ENCODE measurements at places on chromosomes 11 and 22. TPM values are rescaled to one million over a fixed set of nuclear protein-coding genes. Genes with fewer than 3 reads are reported as not detected.

DNA sequence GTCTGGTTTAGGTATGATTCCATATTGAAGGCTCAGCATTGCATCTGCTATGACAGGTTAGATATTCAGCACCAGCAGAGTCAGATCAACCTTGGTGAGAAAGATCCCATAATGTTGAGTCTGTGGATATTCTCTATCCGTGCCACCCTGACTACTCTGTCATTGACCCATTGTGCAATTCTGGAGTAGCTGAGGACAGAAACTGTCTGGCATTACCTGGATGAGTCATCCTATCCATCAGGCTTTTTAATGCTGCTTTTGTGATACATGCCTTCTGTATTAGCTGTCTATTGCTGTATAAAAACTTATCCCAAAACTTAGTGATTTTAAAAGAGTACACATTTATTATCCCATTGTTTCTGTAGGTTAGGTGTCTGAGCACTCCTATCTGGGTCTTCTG lies 189.1 kb upstream of the FAT3 start:
- no peak for DNase-seq
- no peaks in the 10 kb centered on the region for H3K36me3 ChIP-seq
- no peaks in the 10 kb centered on the region for H3K4me1 ChIP-seq
- H3K27ac ChIP-seq: no peak overlapping the region
- no peak overlapping the region for H3K4me3 ChIP-seq

- H3K27ac ChIP-seq: no peak overlapping the region
- H3K4me3 ChIP-seq: no peak overlapping the region
- peaks cover 16% of the 10 kb centered on the region for H3K4me1 ChIP-seq
- DNase-seq: no peak
- H3K27me3 ChIP-seq: no peaks in the 10 kb centered on the region
- no peaks in the 10 kb centered on the region for H3K36me3 ChIP-seq
These were observed 30.9 kb downstream of the IL10RA start for GRCh38 chr11:118017111-118017510.

Gene APOL1
- polyA plus RNA-seq: 6.9 TPM

Gene OR10D3
- 0.38 TPM for polyA plus RNA-seq

Gene SCUBE1
- not detected for polyA plus RNA-seq

GRCh38 chr11:69670158-69670845 lies 4.9 kb downstream of the LTO1 start:
- H3K4me1 ChIP-seq: peaks cover 9% of the 10 kb centered on the region
- H3K4me3 ChIP-seq: no peak overlapping the region
- H3K27ac ChIP-seq: no peak overlapping the region
- no peaks in the 10 kb centered on the region for H3K27me3 ChIP-seq
- H3K36me3 ChIP-seq: peaks cover 77% of the 10 kb centered on the region
